Activated CD8-positive, alpha-beta T cell treated with anti-CD3 and anti-CD28 coated beads, Interleukin-2, amount 10 ng/mL, durations not matched to agents 7 days and 5 days (primary cell): ENCODE measurements at places on chromosomes 16 and 17. TPM values are rescaled to one million over a fixed set of nuclear protein-coding genes. Genes with fewer than 3 reads are reported as not detected.

KRTAP9-2 gene
- not detected for total RNA-seq

ZNF785 gene
- 11.7 TPM for total RNA-seq

PERCC1 gene
- not detected for total RNA-seq

TMEM219 gene
- total RNA-seq, result 57.8 TPM

ASGR1 gene
- 0.63 TPM for total RNA-seq
